ENCODE measurements at places on chromosomes 5 and 9.

DNA sequence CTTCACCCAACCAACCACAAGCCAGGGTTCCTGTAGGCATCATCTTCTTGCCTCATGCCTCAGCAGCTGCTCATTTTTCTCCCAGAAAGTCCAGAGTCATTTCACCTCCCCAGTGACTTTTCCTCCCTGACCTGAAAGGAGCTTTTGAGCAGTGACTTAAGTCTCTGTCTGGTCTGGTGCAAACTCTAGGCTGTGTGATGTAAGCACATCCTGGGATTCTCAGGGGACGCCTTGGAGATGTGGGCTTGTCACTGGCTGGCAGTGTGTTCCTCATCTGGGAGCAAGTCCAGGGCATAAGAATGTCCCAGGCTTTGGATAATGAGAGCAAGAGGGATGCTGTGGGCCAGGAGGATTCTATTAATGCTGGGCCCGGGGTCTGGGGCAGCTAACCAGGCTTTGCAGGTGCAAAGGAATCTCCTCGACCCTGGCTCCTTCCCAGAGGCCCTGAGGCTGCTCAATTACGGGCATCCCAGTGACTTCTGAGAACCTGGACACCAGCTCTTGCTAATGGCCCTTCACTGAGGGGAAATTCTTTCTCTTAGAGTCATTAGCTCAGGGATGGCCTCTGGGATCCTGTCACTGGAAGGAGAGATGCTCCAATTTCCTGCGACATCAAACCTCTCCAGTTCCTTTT is 211.0 kb upstream of the PANK3 start:
- no peak for DNase-seq

DNA sequence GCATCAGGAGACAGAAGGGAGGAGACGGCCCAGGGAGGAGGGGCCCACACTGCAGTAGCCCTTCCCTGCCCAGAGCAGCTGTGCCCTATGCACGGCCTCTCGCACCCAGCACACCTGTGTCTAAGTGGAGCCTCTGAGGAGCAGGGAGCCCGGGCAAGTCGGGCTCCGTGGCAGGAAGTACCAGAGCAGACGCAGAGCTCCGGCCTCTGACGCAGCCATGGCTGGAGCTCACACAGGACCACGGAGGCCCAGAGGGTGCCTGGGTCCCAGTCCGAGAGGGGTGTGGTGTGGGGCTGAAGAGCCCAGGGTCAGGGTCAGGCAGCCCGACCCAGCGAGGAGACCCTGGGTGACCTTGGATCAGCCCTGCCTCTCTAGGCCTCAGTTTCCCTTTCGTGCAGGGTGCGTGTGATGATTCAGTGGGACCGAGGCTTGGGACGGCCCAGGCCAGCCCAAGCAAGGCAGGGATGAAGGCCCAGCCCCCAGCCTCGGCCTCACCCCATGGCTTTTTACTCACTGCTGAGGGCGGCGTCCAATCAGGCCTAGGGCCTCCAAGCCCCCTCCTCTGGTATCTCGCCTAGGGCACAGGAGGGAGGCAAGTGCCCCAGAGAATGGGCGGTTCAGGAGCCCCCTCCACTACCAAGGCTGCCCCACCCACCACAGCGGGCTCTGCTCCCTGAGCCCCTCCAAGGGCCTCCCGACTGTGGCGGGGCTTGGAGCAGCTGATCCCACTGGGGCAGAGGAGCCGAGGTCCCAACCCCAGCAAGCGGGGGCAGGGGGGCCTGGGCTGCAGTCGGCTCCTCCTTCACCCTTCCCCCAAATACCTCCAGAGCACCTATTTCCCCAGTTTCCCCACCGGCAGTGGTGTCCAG is 4.3 kb upstream of the AGPAT2 start:
- DNase-seq: no peak

DNA sequence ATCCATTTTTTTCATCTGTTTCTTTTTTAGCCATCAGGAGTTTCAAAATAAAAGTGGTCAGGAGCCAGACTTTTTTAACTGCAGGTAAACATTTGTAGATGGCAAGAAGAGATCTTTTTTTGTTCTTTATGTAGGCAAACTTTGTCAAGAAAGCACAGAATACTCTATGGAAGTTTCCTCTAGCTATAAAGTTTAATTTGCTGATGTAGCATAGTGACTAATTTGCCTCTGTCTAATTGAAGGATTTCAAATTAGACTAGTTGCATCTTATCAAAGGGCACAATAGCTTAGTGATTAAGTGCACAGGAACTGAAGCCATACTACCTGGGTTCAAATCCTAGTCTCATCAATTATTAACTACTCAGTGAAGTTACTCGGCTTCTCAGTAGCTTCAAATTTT is 22.0 kb downstream of the FGF10 start:
- DNase-seq: no peak

DNA sequence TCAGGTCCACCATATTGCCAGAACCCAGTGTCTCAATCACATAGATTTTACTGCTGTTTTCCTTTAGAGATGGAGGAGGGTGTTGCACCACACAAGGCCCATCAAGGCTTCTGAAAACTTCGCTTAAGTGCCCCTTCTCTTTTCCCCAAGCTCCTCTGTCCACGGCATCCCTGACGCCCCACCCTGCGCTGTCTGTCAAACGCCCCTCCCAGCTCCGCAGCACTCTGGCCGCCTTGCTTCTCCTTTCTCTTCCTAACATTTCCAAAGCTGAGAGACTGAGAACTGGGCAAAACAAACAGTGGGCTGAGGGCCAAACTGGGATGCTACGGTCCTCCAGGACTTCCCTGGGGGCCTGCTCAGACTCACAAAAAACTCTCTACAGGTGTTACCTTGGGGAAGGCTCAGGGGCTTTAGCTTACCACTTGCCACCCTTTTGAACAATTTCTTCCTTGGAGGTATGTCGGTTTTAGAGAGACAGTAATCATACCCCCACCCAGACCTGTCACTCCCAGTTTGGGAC is 28.3 kb upstream of the ERGIC1 start:
- DNase-seq: no peak

DNA sequence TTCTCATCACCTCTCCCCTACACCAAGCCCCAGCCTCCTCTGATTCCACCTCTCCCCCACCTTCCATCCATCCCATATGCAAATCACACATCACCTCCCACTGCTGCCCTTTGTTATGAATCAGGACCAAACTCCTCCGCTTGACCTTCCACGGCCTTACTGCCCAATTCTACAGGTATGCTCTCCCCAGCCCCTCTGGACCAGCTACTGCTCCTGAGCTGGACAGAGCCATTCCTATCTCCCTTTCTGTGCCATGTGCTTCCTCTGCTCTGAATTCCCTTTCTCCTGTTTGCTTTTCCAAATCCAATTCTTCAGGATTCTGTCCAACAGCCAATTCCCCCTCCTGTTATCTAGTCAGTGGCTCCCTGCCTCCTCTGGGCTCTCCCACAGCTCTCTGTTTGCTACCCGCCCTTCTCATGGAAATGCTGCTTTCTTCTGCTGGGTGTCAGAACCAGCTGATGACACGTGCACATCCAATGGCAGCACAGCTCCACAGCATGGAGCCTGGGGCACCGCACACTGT is 8.3 kb downstream of the FABP6 start:
- no peak for DNase-seq

GRCh38 chr5:77423022-77423750 is 68.9 kb downstream of the WDR41 start:
- no peak for DNase-seq

- DNase-seq: no peak
These were observed 26.8 kb upstream of the APC start for GRCh38 chr5:112710896-112711295.

Data from activated CD4-positive, alpha-beta T cell treated with anti-CD3 and anti-CD28 coated beads for 1 hour (primary cell).